ENCODE measurements at places on chromosomes 11 and 22.

DNA sequence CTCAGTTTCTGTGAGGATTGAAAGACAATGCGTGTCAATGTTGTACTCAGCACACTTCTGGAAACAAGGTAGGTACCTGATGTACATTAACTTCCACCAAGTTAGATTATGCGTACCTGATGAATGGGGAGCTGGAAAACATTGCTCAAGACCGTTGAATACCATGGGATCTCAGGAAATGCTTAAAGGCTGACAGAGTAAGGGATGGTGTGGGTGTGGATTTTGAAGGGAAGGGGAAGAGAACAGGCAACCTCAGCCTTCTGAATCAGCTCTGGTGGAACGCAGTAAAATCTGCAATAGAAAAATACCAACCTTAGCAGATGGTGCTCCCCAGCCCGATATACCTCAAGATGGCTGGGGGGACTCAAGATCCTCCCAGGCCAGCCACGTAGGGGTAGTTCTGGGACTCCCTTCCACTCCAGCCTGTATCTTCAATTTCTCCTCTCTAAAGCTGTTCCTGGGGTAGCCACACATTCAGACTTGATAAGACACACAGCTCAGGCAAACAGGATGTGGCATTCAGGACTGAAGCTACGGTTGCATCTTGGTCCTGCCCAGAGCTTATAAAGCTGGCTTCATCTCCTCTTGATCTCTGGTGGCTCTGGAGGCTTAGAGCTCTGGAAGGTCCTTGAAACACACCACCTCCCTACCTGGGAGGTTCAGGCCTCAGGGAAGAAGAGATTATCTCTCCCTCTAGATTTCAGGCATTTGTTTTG lies 111.8 kb downstream of the CTNND1 start:
- DNase-seq = no peak

DNA sequence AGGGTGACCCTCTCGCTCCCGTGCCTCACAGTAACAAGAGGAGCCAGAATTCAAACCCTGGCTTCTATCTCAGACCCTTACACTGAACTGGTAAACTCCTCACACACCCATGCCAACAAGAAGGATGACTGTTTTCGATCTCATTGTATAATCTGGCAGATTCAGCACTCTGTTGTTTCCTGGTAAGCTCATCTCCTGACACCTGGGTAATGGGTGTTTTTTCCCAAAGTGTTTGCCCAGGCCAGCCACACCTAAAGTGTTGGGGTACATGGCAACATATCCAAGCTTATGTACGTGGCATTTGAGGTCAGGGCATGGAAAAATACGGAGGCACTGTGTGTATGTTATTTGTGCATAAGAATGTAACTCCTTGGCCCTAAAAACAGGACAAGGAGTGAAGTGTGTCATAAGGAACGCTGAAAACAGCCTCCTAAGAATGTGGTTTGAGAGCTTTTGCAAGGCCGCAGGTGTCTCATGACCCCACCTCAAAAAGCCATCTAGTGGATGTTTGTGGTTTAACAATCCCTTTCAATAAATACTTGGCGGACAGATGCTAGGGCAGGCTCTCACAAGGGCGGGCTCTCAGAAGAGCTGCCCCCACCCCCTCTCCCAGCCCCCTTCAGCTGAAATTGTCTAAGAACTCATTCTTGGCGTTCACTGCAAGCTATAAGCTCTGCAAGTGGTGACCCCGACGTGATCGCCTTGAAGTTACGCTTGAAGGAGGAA lies at the start of gene MS4A15:
Gene MS4A15 (plus strand): TSS at position 561 of the 726 bp plus-strand sequence. CDS start 6,867 bp downstream, outside the sequence.
- DNase-seq = no peak

GRCh38 chr11:118252688-118253087 lies 523 bp upstream of the MPZL3 start:
- DNase-seq = no peak

DNA sequence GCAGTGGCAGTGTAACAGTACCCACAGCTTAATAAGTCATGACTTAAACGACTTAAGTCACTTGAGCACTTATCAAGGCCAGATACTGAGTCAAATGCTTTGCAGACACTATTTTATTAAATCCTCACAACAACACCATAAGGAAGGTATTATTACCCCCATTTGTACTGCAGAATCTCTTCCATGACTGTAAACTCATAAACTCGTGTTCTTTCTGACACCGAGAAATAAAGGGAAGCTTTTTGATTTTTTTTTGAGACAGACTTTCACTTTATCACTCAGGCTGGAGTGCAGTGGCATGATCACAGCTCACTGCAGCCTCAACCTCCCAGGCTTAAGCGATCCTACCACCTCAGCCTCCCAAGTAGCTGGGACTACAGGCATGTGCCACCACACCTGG lies 103.8 kb downstream of the ABTB2 start:
- DNase-seq = no peak

DNA sequence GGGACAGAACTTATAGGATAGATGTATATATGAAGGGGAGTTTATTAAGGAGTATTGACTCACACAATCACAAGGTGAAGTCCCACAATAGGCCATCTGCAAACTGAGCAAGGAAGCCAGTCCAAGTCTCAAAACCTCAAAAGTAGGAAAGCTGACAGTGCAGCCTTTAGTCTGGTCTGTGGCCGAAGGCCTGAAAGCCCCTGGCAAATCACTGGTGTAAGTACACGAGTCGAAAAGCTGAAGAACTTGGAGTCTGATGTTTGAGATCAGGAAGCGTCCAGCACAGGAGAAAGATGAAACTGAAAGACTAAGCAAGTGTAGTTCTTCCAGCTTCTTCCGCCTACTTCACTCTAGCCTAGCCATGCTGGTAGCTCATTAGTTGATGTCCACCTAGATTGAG lies 799.6 kb upstream of the ARHGAP42 start:
- DNase-seq = no peak

GRCh38 chr11:85827748-85828639 lies 17.1 kb upstream of the SYTL2 start:
- DNase-seq = peak; percentile 98

- peak; percentile 33 for DNase-seq
Measured at GRCh38 chr11:86617502-86617901, 54.9 kb downstream of the ME3 start.

- no peak for DNase-seq
Measured at GRCh38 chr11:16321148-16321547, 35.2 kb downstream of the SOX6 start.

DNA sequence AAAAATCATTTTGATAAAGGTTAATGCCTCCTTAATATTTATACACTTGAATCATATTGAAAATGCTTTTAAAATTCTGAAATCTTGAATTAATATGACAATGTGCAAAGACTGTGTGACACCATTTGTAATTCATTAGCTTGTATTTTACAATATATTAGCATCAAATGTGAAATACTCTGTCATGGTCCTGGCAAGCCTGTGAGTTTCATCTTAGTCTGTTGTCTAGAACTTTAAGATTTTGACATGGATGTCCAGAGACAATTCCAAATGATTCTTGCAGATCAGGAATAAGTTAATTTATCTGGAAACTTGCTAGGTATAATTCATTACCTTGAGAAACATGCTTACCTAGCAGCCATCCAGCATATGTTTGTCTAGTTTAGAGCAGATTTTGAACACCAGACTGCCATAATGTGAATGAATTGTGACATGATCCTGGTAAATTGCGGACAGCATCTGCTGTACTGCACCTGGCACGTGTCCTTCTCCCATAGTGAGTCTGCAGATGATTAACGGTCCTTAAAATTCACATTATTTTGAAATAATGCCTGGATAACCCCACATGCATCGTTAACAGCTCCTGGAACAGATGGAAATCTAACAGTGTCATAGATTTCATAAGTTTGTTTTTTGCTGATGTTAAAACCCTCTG lies 34.5 kb upstream of the DEUP1 start:
- no peak for DNase-seq

- DNase-seq = no peak
Measured at GRCh38 chr11:103862094-103862801, 174.2 kb upstream of the DDI1 start.

DNA sequence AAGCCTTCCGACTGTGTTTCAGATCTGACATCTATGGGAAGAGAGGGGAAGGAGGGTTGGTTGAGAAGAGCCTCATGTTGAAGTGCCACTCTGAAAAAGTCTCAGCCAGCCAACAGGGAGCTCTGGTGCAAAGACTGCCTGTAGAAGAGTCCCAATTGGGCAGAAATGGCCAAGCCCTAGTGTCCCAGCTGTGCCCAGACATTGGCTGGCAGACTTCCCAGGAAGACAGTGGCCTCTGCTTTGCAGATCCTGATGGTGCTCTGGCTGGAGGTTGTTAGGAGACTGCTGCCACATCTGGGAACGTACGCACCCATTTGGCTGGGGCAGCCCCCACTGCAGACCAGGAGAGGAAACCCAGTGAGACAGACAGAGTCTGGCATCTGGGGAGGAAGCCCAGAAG lies 3.2 kb upstream of the PLA2G3 start:
- no peak for DNase-seq

DNA sequence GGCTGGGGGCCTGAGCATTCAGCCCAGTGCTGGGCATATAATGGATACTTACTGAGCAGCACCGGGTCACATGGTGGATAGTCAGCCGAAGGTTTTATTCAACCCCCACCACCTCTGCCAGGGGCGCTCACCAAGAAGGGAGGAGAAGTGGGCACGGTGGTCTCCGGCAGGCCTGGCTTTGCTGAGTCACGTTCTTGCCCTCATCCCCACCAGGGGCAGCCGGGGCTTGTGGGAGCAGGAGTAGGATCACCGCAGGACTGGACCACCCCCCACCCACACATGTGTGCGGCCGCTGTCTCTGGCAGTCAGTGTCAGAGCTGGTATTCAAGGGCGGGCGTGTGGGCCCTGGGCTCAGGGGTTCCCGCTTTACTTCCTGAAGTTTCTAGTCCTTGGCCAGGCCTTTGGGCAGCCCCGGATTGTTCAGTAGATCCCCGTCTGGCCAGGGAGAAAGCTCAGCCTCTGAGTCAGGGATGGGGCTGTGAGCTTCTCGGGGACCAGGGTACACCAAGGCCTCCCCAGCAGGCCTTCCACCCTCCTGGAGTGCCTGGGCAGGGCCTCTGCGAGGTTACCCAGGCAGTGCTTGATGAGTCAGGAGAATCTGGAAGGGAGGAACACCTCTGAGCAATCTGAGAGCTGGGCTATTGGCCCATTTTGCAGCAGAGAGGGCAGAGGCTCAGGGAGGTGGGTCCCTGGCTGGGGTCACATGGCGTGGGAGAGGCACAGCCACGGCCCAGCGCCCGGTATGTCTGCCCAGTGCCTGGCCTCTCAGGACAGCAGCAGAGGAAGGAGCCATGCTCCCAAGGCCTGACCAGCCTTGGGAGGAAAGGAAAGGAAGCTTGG lies 60.6 kb downstream of the RTL6 start:
- peak; percentile 8 for DNase-seq

GRCh38 chr11:8368194-8368593 lies 104.5 kb upstream of the LMO1 start:
- DNase-seq = no peak

DNA sequence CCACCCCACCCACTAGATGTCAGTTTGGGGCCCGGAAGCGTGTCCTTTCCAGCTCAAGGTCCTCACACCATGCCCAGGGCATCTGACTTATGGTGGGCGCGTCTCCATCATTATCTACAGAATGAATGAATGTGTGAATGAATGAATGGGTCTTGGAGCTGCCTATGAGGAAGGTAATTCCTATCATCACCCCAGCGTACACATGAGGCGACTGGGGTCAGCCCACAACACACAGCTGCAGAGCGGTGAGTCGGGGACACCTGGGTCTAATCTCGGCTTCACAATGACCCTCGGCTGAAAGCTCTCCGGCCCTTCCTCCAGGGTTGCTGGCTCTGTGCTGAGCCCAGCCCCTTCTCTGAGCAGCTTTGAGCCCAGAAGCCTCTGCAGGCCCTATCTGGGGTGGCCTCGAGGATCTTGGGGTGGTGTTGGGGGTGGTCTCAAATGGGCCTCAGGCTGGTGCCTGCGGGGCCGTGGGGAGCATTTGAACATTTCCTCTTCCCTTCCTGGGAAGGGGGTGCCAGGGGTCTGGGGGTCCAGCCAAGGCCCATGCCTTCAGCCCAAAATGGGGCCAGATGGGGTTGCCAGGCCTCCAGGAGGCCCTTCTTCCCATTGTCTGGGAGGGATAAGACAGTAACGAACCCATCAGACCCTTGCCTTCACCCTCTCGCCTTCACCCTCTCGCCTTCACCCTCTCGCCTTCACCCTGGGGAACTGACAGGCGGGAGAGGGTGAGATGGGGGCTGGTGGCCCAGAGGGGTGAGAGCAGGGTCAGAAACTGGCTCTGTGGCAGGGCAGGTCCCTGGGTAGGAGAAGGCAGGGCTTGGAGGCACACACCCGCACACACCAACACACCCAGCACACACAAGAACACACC lies 82.4 kb downstream of the MYEOV start:
- DNase-seq = no peak

GRCh38 chr11:46669711-46670139 lies 30.7 kb downstream of the ARHGAP1 start:
- no peak for DNase-seq

DNA sequence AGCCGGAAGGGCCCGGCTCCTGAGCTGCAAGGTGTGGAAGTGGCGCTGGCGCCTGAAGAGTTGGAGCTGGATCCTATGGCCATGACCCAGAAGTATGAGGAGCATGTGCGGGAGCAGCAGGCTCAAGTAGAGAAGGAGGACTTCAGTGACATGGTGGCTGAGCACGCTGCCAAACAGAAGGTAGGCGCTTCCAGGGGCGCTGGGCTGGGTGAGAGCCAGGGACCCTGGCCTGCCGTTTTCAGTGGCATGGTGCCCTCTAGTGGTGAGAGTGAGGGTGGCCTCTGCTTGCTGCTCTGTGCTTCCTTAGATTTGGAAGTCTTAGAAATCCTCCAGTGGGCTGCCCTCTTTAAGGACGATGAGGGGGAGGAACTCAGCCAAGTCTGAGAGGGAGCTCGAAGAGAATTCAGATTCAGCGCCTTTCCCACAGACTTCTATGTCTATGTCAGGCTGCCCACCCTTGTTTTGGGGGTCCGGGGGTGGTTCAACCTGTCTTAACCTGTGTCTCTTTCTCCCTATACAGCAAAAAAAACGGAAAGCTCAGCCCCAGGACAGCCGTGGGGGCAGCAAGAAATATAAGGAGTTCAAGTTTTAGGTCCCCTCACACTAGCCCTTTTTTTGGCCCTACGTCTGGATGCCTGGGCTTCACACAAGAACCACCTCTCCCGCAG lies 1.8 kb upstream of the PACS1 start:
- DNase-seq = peak; percentile 64
